ENCODE measurements at places on chromosomes 5 and 9. TPM values are rescaled to one million over a fixed set of nuclear protein-coding genes. Genes with fewer than 3 reads are reported as not detected.

FCN1 gene
- total RNA-seq = under 0.01 TPM

IFNA10 gene
- not detected for total RNA-seq

- DNase-seq = no peak
Measured at GRCh38 chr5:112757468-112758208, 20.0 kb downstream of the APC start.

DNA sequence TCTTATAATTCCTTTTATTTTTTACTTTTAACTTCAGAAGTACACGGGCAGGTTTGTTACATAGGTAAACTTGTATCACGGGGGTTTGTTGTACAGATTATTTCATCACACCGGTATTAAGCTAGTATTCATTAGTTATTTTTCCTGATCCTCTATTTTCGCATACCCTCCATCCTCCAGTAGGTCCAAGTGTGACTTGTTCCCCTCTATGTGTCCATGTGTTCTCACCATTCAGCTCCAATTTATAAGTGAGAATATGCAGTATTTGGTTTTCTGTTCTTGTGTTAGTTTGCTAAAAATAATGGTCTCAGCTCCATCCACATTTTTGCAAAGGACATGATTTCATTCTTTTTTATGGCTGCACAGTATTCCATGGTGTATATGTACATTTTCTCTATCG lies 43.1 kb upstream of the IFNE start:
- DNase-seq = no peak

Data from tibial nerve (tissue), 4 donors.